ENCODE measurements at places on chromosomes 5 and 9.

DNA sequence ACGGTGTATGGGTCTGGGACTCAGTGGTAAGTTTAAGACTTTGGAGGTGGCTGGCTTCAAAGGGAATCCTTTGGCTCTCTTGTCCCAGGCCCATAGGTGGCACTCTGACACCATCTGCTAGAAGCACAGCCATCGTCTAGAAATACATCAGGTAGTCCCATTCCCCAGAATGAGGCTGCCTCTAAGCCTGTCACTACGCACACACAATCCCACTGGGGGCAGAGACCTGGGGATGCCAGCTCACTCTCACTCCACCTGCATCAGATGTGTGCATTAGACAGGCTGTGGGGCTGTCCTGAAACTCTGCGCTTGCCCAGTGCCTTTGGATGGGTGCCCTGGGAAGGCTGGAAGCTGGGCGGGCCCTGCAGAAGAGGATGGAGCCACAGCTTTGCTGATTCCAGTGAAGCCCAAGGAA, 127.5 kb upstream of the PANK3 start:
- no peak for DNase-seq

GRCh38 chr9:132144708-132145365, 17.0 kb upstream of the NTNG2 start:
- no peak for DNase-seq

GRCh38 chr9:3342159-3342777, 183.5 kb downstream of the RFX3 start:
- DNase-seq, result no peak

DNA sequence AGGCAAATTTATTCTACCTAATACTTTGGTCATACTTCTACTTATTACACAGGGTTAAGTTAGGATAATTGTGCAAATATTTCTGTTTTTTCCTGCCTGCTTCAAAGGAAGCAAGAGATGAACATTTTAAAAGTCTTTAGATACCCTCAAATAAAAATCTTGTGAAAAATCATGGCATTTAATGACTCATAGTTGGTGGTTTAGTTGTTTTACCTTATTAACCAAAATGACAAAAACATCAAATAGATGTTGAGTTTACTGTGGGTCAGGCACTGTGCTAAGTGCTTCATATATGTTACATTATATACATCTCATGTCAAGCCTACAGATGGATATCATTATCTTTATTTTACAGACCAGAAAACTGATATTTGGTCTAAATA, 54.4 kb downstream of the ZNF474 start:
- no peak for DNase-seq

DNA sequence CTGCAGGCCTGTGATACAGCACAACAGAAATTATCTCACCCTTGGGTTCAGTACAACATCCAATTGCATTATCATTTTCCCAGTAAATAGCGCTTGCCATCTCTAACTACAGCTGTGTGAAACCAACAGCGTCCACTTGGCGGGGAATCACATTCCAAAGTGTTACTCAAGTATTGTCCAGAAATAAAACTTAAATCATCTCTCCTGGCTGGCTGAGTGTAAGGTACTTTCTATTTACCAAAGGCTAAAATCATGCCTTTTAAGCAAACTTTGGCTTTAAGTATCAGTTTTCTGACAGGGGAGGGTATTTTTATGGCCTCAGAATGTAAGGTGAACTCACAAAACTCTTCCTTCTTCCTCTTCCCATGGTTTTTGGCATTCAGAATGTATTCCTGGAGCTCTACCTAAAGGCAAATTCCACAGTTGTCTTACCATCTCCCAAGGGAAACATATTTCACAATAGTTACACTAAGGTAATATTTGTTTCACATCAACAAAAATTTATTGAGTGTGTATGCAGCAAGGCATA, 205.6 kb upstream of the MPDZ start:
- DNase-seq, result no peak

DNA sequence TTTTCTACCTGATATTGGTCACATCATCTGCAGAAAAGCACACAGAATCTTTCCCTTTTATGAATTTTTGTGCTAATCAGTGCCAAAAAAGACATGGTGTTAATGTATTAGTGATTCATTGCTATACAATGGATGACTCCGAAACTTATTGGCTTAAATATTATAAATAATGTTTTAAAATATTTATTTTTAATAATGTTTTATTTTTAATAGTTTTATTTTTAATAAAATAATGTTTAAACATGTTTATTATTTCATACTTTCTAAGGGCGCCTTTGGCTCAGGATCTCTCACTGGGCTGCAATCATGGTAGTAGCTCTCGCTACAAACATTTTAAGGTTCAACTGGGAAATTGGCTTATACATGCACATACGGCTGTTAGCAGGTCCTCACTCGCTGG, 65.7 kb downstream of the CDH12 start:
- no peak for DNase-seq

DNA sequence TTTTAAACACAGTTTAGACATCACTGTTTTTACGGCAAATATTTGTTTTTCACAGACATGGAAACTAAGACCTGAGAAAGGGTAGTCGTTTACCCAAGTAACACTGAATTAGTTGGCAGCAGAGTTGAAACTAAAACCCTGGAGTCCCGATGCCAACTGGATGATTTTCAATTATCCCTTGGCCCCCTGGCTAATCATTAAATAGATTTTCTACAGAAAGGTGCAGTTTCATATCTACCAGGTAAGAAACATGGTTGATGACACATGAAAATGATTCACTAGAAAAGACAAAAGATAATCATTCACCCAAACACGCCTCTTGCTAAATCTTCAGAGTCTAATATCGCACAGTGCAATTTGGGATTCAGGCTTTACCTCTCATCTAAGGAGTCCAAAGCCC, 136.9 kb downstream of the SEMA5A start:
- no peak for DNase-seq

DNA sequence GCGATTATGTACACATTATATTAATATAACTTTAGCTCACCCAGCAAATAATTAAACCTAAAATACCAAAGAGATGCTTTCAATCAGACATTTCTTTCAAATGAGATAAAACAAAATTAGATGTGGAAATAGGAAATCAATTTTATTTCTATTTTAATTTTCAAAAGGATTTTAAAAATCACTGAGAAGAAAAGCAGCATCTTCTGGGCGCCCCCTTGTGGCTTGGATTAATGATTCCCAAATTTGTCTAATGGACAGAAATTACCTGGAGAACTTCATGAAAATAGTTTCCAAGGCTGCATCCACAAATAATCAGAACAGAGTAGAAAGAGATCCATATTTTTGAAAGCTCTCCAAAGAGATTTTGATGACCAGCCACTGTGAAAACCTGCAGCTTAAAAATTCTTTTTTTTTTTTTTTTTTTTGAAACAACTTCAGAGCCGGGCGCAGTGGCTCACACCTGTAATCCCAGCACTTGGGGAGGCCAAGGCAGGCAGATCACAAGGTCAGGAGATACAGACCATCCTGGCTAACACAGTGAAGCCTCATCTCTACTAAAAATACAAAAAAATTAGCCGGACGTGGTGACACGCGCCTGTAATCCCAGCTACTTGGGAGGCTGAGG, 50.9 kb upstream of the CEMIP2 start:
- DNase-seq, result peak; percentile 25

- DNase-seq, result no peak
Observed at GRCh38 chr9:93262537-93263310, 78.8 kb downstream of the WNK2 start.

DNA sequence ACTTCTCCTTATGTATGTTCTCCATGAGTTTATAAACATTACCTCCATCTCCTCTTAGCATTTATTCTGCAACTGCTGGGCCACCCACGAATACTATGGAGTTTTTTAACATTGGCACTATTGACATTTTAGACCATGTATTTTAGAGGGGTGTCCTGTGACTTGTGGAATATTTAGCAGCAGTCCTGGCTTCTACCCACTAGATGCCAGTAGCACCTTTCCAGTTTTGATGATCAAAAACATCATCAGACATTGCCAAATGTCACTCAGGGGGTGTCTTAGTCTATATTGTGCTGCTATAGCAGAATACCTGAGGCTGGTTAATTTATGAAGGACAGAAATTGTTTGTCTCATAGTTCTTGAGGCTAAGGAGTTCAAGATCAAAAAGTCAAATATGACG, 187.5 kb upstream of the RORB start:
- no peak for DNase-seq

GRCh38 chr5:173310218-173310769, 17.9 kb downstream of the STC2 start:
- no peak for DNase-seq

- no peak for DNase-seq
Observed at GRCh38 chr5:168818558-168818957, 239.4 kb upstream of the PANK3 start.

- no peak for DNase-seq
Observed at GRCh38 chr5:80212171-80212667, 43.6 kb downstream of the SERINC5 start.

DNA sequence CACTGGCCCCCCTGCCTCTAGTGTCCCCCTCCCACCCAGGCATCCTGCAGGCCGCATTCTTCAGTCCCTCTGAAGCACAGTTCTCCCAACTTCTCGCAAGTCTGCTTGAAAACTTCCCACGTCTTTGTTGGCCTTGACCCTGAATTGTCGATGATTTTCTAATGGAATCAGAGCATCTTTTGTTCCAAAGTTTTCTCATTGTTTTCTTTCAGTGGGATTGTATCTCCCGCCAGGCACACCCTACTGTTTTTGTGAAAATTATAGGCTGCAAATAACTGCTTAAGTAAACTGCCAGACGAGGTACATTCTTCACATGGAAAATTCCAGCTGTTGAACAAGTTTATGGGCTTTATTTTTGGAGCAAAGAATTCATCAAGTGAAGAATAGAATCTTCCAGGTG, 122.6 kb upstream of the SLC25A48 start:
- DNase-seq, result no peak

DNA sequence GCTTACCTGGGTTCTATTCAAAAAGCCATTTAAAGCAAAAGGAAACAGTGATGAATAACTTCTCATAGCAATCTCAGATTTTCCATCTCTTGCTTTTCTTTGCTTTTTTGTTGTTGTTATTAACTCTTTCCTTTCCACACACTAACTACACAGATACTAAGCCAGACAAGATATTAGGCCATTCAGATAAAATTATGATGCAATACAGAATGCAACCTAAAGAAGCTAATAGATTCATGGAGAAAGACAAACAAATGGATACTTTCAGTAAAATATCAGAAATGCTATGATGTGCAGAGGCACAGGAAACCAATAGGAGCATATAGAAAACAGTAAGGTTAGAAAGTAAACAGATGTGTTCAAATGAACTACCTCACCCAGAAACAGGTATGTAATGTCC, 597.0 kb upstream of the ITGA1 start:
- DNase-seq, result no peak

DNA sequence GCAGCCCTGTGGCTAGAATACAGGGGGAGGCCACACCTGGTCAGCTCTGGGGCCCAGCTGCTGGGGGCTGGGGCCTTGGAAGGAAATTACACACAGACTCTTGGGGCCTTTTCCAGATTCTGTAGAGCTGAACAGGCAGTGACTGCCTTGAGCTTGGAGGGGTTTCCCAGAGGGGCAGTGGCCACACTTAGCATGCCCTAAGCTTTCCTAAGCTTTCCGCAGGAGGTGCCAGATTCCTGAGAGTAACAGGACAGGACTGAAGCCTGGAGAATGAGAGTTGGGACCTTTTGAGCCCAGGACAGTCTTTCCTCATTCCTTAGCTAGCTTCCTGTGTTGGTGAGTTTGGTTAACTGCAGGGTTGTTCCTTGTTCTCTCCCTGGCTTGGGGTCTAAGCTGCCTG, 1.4 kb downstream of the TBC1D13 start:
- no peak for DNase-seq

Data from stimulated activated CD8-positive, alpha-beta memory T cell treated with anti-CD3 and anti-CD28 coated beads, Interleukin-4, amount 100 ng/mL, for 1 hour (primary cell).